ENCODE measurements at places on chromosomes 1 and 21.
A peak's percentile ranks its signal among the peaks of the same experiment; 100 is the strongest.

GRCh38 chr1:35030338-35030737 lies 1.4 kb downstream of the ZMYM6 start:
- DNase-seq: no peak

GRCh38 chr1:178267646-178268094 lies 173.8 kb downstream of the RASAL2 start:
- DNase-seq: no peak

DNA sequence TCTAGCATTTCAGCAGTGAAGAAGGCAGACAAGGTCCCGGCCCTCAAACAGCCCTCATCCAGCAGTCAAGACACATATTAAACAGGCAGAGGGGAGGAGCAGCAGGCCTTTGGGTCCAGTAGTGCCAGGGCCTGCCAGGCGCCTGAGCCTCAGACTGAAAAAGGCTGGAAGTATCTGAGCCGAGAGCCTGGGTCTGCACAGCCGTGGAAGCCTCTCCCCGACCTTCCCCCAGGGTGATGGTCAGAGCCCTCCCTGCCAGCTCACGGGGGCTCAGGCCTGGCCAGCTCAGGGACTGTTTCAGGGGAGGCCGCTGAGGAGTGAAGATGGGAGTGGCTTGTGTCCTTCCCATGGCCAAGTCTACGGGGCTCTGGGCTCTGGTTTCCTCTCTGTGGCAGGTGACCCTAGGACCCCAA lies 565.2 kb downstream of the PTPRU start:
- DNase-seq: peak; percentile 27

GRCh38 chr1:170247751-170248521 lies 102.2 kb downstream of the NTMT2 start:
- DNase-seq: no peak

- DNase-seq: no peak
Measured at GRCh38 chr1:165793951-165794350, 25.3 kb upstream of the TMCO1 start.
